NCI-H1436 treated with DMSO at 0.1 percent for 48 hours (cell line): ENCODE measurements at places on chromosomes 4 and X.

DNA sequence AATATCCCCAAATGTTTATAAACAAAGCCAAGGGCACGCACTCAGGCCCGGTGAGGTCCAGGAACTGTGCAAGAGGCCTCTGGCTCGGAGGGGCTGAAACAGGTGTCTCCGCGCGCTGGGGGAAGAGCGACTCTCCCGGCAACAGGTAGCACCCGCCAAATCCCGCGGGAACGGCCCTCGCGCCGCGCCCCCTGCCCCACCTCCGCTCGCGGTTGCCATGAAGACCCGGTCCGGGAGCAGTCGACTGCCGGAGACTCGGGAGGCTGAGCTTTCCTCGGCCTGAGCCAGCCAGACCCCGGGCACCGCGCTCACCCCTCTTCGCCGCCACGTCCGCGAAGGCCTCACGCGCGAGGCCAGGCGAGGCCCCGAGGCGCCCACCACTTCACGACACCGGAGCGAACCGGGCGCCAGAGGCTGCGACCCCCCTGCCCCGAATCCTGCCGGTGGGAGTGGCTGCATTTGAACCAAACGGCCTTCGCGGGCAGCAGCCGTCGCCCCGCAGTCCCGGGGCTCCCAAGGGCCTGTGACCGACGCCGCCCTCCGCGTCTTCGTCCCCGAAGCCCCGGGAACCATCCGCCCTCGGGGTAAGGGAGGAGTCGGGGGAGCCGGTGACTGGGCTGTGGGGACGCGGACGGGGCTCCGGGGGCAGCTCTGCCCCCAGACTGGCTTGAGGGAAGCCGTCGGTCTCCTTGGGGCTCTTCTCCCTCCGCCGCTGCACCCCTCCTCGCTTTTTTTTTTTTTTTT lies at the start of gene NSUN7:
Gene NSUN7, plus strand, starts transcription at position 239 of the 744 bp plus-strand sequence. CDS start 739 bp downstream, outside the sequence.
- DNase-seq = peak; percentile 66

- DNase-seq = no peak
These were observed 509.8 kb downstream of the ARAP2 start for GRCh38 chr4:35734381-35735098.

DNA sequence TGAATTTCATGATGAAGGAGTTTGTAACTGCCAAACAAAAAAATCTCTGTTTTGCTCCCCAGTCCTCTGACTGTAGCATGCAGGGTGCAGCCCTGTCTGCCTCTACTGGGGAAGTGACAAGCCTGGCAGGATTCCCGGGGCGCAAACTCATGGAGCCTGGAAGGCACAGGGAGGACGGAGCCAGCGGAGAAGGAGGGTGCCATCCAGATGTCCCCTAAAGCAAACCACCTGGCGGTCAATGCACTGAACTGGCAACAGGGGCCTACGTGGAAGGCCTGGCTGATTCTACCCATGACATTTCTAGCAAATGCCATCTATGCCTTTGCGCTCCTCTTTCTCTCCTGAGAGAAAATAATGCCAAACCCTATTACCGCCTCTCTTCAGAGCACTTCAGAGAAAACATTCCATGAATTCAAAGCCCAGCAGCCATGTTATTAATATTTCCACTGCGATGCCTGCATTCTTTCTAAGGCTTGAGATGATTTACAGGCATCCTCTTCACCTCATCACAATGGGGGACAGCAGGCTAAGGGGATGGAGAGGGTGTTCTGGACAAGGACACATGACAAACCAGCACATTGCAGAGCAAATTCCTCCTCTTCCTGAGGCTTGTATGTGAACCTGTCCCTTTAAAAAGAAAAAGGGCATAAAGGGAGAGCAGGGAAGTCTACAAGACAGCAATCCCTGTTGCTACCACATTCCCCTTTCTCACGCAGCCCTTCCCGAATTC lies 329.3 kb upstream of the NOCT start:
- DNase-seq = no peak

DNA sequence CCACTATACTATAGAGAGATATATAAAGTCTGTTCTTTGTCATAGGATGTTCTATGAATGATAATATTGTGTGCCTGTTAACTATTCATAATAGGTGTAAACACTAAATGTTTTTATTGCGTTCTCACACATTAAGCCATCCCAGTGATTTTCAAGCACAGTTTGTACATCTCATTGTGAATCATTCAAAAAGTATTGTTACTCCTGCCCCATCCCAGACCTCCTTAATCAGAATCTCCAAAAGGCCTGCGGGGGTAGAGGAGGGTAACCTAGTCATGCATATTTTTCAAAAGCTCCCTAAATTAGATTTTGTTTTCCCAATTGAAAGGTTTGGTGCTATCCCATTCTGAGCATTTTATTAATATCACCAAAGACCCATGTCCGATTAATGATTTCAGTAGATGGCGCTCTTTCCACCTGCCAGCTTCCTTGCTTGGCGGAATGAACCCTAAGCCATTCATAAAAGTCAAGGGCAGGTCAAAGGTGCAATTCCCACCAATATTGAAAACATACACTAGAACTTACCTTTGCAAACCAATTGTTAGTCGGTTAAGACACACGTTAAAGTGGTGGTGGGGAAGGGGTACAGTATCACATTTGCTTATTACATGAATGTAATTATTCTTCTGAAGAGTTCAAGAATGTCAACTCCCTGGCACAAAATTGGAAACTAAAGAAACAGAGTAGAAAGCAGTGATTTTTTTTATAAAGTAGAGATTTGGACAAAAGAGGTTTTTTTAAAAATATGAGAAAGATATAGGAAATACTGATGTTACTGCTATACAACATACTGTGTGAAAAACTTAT lies 5.8 kb upstream of the TET2 start:
- DNase-seq = no peak

GRCh38 chrX:67384403-67384802 lies 159.4 kb upstream of the AR start:
- no peak for DNase-seq
